Gastroesophageal sphincter (tissue), 4 donors: ENCODE measurements at places on chromosomes 13 and 19. TPM values are rescaled to one million over a fixed set of nuclear protein-coding genes. Genes with fewer than 3 reads are reported as not detected.
A peak's percentile ranks its signal among the peaks of the same experiment; 100 is the strongest.

Gene LSR
- 5.3 TPM for total RNA-seq

- no peak for ATAC-seq
Observed at GRCh38 chr13:30300596-30300995, 6.8 kb downstream of the KATNAL1 start.

Gene CNN1
- 2,882 TPM for total RNA-seq

GRCh38 chr19:17411801-17412200 is 6.4 kb upstream of the BST2 start:
- ATAC-seq: no peak

Gene IRGC
- total RNA-seq: not detected

- no peak for ATAC-seq
Observed at GRCh38 chr19:47406711-47407416, 12.5 kb downstream of the MEIS3 start.

Gene ZNF835
- 11.4 TPM for total RNA-seq

Gene SGCG
- total RNA-seq: 1.6 TPM

GRCh38 chr13:112998521-112999280 is 29.7 kb downstream of the MCF2L start:
- ATAC-seq: no peak

Gene BEST2
- total RNA-seq: not detected

DNA sequence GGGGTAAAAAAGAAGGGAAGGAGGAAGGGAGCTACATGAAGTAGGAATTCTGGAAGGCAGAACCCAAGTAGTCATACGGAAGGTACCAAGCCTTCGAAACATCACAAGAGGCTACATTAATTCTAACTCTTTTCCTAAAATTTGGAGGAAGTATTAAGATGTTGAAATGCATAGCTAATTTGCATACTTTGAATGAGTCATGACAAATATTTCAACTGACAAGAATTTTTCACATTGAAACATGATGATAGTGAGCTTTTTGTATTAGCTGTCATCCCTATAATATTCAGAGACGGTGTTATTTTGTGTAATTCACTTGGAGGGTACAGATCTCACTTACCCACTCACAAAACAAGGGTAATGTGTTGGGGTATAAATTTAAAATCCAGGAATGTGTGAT is 9.1 kb upstream of the ACOD1 start:
- ATAC-seq: no peak

DNA sequence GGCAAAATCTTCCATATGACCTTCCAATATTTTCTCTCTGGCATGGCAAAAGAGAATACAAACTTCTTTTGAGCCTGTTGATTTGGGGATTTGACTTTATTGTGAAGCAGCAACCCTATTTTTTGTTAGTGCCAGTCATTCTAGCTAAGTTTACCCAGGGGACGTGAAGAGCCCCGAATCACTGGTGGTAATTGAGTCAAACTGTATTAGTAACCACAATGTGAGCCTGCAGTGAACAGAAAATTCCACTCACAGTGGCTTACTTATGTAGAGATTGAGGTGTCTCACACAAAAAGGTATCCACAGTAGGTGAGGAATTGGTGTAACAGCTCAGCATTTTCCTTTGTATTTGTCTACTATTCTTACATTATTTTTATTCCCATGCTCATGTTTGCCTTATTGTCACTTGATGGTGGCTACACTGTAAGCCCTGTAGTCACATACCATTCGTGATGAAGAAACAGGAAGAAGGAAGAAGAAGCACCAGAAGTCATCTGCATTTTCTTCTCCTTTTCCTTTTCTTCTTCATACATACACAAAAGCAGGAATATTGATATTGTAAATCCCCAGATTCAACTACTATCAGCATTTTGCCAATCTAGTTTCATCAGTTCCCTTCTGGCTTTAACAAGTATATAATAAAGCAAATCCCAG is 33.3 kb upstream of the MYCBP2 start:
- ATAC-seq: no peak

GRCh38 chr13:34034411-34034810 is 216.5 kb downstream of the RFC3 start:
- ATAC-seq: no peak

DNA sequence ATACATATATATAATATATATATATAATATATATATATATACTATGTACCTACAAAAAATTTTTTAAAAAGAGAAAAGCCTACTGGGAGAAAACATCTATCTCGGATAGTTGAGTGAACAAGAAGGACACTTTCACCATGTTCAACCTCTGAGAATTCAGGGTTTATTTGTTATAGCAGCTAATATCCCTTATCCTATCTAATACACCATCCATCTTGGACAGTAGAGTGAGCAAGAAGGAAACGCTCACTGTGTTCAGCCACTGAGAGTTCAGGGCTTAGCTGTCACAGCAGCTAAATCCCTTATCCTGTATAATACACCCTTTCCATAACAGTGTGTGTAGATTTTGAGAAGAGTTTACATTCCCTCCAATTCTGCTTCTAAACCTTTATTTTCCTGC is 38.1 kb upstream of the CACNA1A start:
- no peak for ATAC-seq

GRCh38 chr19:53909471-53910169 is 542 bp downstream of the CACNG7 start:
- no peak for ATAC-seq

- peak; percentile 9 for ATAC-seq
Observed at GRCh38 chr13:26992951-26993719, 178.5 kb downstream of the USP12 start.

Gene ICAM1
- total RNA-seq: 33.0 TPM

- ATAC-seq: peak; percentile 61
Observed at GRCh38 chr19:10593820-10594637, 6.9 kb upstream of the AP1M2 start.

Gene NANOS3
- 5.0 TPM for total RNA-seq

DNA sequence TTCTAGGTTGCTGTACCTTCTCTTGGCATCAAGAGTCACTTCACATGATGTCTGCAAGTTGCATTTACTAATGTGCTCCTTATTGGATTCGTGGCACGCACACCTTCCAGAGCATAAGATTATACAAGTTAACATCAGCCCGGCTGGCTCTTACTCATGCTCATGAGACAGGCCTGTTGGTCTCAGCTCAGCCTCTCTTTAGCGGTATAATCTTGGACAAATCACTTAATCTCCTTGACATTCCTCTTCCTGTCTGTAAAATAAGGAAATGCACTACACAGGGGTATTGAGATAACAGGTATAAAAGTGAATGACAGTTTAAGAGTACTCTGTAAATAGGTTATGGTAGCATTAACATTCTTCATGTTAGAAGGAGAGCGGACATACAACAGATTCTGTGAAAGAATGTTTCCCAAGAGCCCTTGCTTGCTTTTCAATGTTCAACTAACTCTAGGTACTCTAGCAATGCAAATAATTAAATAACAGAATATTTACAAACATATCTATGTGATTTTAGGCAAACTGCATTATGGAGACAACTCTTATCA is 181.1 kb downstream of the FGF14 start:
- ATAC-seq: no peak

- peak; percentile 44 for ATAC-seq
Observed at GRCh38 chr19:13022111-13022858, 27.0 kb downstream of the NFIX start.
